ENCODE measurements at places on chromosomes 5 and 9.

GRCh38 chr9:16329671-16330113 lies 540.8 kb downstream of the BNC2 start:
- no peak for DNase-seq

GRCh38 chr5:149878371-149878770 lies 66.2 kb downstream of the PDE6A start:
- no peak for DNase-seq

DNA sequence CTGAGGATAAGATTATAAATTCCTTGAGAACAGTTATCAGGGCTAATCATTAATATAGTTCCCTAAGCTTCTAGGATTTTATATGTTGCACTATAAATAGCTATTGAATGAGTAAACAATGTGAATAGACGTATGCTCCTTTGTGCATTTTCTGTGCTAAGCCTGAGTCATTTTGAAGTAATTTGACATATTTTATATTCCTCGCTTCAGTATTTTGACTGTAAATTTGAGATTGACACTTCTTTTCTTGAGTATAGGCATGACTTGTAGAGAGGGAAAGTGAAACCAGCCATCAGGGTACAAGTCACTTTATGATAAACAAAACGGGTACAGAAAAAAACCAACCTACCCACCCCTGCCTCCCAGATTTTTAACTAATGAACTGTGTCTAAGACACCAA lies 367.7 kb upstream of the PRR16 start:
- no peak for DNase-seq

GRCh38 chr5:146450002-146450401 lies 2.9 kb downstream of the TCERG1 start:
- DNase-seq, result no peak

DNA sequence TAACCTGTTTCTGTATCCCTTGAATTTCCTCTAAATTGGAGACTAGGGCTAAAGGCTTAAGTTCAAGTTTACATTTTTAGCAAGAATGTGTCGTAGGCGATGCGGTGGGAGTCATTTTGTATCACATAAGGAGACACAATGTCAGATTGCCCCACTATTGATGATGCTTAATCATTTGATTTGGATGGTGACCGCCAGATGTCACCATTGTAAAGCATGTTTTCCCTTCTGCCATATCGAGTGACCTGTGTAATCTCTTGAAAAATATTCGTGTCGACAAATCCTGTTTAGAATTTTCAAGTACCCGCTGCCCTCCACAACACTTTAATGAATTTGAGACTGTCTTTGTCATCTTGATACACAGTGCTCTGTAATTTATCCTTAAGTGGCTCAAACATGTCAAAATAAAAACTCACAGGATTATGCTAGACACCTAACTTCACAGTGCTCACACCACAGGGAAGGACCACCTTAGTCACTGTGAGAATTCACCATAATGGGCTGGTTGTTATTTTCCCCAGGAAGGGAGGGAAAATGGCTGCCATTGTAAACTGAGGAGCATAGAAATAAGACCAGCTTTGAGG lies 34.5 kb upstream of the SLC46A2 start:
- peak; percentile 3 for DNase-seq

GRCh38 chr9:95719354-95719753 lies 156.1 kb upstream of the ERCC6L2 start:
- DNase-seq, result no peak

GRCh38 chr5:39469777-39470415 lies 45.1 kb upstream of the DAB2 start:
- DNase-seq, result no peak

DNA sequence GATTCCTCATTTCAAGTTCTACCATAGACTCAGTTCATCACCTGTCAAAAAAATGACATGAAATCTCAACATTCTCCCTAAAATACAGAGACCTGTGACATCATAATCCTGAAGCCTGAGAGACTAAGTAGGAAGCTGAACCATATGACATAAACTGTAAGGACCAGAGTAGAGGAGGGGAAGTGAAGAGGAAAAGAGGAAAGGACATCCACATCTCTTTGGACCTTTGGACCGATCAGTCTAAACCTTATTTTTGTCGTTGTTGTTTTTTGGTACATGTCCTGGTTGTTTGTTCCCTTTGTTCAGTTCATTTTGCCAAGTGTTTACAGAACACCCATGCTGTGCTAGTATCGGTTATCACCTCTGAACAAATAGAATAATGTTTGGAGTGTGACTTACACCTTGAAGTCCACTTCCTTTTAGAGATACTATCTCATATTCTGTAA lies 41.9 kb downstream of the LURAP1L start:
- no peak for DNase-seq

Data from stimulated activated CD4-positive, alpha-beta T cell treated with anti-CD3 and anti-CD28 coated beads, Interleukin-12 subunit alpha, Interleukin-12 subunit beta, amount 100 ng/mL, for 48 hours (primary cell).